Endothelial cell of umbilical vein (primary cell): ENCODE measurements at places on chromosomes 4 and X. TPM values are rescaled to one million over a fixed set of nuclear protein-coding genes. Genes with fewer than 3 reads are reported as not detected.

Gene LYAR
- total RNA-seq: 24.6 and 27.9 TPM in 2 replicates

Gene ARX
- not detected in 2 replicates for total RNA-seq

Gene RTL5
- total RNA-seq: 1.7 and 2.1 TPM in 2 replicates

Gene TSPYL2
- total RNA-seq: 15.9 and 17.3 TPM in 2 replicates

Gene TFDP3
- total RNA-seq: not detected in 2 replicates

Gene RHOXF1
- total RNA-seq: not detected in 2 replicates

Gene SUPT20HL2
- total RNA-seq: not detected in 2 replicates

Gene CPLX1
- total RNA-seq: 1.3 and 1.8 TPM in 2 replicates

Gene TMPRSS11B
- not detected in 2 replicates for total RNA-seq

Gene CCSER1
- 0.92 and 1.8 TPM in 2 replicates for total RNA-seq

Gene FRG2
- not detected in 2 replicates for total RNA-seq

Gene ADH1A
- not detected in 2 replicates for total RNA-seq

Gene AREG
- 0.46 and 0.55 TPM in 2 replicates for total RNA-seq

Gene TMPRSS11A
- total RNA-seq: not detected in 2 replicates

Gene TRAM1L1
- total RNA-seq: 0.88 and 1.1 TPM in 2 replicates

Gene PNMA3
- not detected in 2 replicates for total RNA-seq

Gene CTSO
- 6.7 and 7.9 TPM in 2 replicates for total RNA-seq

Gene GPRIN3
- total RNA-seq: 2.2 and 2.4 TPM in 2 replicates

Gene POU3F4
- not detected in 2 replicates for total RNA-seq

Gene GC
- not detected in 2 replicates for total RNA-seq

Gene SLC4A4
- not detected in 2 replicates for total RNA-seq

Gene CFAP99
- total RNA-seq: 0.12 TPM in 1 of 2 replicates, not detected in the other

Gene RAI2
- 0.25 and 0.91 TPM in 2 replicates for total RNA-seq
